Heart right ventricle (tissue), 16 donors: ENCODE measurements at places on chromosomes 7 and 10. TPM values are rescaled to one million over a fixed set of nuclear protein-coding genes. Genes with fewer than 3 reads are reported as not detected.

- no peak for DNase-seq
Measured at GRCh38 chr7:120684463-120684862, 173.5 kb downstream of the TSPAN12 start.

- DNase-seq, result no peak
Measured at GRCh38 chr10:132526676-132527075, 10.9 kb upstream of the INPP5A start.

GRCh38 chr7:42993038-42993437, 60.9 kb downstream of the MRPL32 start:
- DNase-seq, result no peak

- no peak for DNase-seq
Measured at GRCh38 chr10:535952-536351, 153.5 kb downstream of the DIP2C start.

GRCh38 chr10:11387044-11387443, 224.4 kb downstream of the USP6NL start:
- DNase-seq, result no peak

GRCh38 chr10:90530521-90530920, 327.3 kb downstream of the HTR7 start:
- no peak for DNase-seq

- DNase-seq, result peak; percentile 80
Measured at GRCh38 chr7:95916573-95917297, 144.4 kb downstream of the DYNC1I1 start.

DNA sequence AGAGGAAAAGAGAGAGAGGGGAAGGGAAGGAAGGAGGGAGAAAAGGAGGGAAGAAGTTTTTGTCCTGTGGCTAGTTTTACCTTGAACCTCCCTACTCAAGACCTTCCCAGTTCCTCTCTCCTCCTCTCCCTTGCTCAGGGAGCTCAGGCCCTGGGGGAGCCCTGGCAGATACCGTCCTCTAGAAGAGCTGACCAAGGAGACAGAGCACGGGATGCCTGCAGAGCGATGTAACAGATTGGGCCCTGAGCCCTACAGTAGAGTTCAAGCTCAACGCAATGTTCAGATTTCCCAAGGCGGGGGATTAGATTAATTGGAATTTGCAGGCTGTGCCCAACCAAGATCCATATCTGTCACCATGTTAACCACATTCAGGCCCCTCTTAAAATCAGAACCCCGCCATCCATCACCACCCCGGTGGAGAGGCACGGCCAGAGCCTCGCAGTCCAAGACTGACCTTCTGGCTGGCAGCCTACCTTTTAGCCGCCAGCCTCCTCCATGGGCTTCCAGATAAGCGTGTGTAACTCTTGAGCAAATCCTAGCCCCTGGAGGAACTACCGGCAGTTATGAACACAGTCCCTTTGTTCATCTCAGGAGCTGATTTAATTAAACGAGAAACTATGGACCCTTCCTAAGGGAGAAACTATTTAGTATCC, 70.6 kb downstream of the KCNMA1 start:
- DNase-seq, result no peak

DNA sequence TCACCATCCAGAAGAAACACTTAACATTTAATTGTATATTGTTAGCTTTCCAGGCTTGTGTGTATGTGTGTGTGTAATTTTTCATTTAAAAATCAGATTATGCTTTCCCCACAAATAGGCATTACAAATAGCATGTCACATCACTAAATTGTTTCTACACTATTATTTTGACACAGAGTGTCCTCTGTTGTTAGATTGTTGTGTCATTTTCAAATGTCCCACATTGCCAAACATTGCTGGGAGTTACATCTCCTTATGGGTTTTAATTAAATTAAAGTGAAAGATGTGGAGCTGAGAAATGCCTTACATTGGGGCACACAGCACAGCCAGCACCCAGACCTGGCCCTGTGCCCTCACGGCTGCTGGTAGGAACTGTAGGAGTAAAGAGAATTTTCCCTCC, 295.6 kb downstream of the ZEB1 start:
- DNase-seq, result no peak

DNA sequence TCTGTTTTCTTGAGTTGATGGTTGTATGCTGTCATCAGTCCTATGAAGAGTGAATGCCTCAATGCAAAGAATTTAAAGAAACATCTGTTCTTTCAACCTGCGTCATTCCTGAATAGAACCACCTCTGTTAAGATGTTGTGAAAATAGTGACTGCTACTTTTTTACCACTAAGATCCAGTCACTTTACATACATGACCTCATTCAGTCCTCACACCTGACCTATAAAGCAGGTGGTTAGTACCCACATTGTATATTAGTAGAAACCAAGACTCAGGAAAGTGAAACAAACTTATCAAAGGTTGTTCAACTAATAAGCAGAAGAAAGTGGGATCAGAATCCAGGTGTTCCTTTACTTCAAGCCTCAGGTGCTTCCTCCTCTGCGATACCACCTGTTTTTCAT, 64.8 kb downstream of the ITGB8 start:
- no peak for DNase-seq

DNA sequence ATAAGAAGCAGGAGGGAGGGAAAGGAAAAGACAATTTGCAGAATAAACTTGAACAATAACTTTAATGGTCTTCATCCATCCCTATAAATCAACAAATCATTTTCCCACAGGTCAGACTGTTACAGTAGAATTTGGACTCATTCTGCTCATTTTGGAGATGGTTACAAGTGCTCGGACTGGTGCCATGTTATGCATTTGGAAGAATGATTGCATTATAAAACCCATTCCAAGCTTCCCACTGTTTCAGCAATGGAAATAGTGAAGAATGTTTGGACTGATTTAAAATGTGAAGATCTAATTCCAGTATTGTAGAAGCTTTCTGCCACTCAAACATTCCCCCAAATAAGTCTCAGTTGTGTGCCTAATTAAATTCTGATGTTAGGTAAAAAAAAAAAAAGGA, 99.7 kb upstream of the ZEB1 start:
- DNase-seq, result no peak

GRCh38 chr7:106756884-106757283, 95.9 kb upstream of the CCDC71L start:
- no peak for DNase-seq

GRCh38 chr10:132546567-132547420, 9.2 kb downstream of the INPP5A start:
- no peak for DNase-seq

DNA sequence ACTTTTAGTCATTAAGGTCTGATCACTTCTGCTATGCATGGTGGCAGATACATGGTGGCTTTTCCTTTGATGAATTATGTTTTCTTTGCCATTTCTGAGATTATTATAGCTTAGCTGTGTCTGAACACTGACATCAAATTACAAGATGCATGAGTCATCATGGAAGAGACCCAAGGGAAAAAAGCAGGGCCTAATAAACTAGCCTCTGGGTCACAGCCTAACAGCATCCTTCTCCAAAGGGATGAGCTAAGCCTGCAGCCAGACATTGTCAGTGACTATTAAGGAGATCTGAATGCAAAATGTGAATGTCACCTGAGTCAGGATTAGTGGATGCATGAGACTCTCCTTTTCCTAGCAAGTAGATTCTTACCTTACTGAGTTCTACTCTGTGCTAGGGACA, 19.1 kb upstream of the OGDHL start:
- DNase-seq, result no peak

DNA sequence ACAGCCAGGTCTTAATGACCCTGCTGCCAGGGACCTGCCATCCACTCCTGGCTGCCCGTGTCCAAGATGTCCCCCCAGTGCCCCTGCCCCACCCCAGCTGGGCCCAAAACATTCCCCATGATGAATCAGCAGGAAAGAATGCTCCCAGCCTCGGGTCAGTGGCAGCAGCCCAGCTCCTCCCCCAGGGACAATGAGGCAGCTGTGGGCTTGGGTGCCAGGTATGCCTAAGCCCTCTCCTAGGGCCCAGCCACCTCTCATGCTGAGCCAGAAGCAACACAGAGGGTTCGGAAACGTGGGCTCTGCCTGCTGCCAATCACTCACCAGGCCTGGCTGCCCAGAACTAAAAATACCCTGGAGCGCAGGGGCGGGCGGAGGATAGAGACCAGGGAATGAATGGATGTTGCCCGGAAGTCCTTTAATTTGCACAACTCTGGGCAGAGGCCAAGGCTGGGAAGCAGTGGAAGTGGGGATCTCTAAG, 1.5 kb upstream of the LOXL4 start:
- DNase-seq, result peak; percentile 86

DNA sequence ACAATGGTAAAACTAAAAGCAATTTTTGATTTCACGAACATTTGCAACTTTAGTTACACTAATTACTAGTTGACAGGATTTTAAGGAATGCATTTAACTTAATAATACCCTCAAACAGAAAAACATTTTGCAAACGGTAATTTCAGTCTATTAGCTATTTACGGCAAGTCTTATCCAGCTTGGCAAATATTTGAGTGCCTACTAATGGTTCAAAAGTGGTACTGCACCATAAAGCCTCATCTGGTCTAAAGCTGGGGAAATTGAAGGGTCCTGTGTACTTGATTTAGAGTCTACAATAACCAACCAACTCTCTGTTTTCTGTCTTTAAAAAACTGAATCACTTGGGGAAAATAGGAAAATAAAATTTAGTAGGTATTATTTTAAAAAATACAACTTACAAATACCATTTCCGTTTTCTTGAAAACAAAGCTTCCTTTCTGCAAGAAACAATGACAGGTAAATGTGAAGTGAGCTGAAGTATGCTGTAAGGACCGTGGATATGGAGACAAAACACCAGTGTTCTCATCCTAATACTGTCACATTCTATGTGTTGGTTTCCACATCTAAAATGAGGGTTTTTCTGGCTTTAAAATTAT, 142.3 kb downstream of the VPS50 start:
- no peak for DNase-seq

DNA sequence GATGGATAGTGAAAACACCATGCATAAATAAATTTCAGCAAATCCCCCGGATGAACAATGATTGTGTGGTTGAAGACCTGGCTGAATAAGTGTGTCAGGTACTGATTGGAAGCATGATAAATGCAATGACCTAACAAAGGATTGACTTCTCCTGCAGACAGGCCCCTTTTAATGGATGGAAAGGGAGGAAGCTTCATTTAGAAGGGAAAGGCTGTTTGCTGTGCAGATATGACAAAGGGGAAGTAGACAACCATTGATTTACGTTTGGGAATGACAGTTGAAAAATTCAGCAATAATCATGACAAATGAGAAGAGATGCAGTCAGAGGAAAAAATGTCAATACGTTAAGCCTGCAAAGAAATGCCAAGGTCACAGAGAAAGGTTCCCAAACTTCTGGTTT, 503.8 kb downstream of the LRMDA start:
- no peak for DNase-seq

- DNase-seq, result no peak
Measured at GRCh38 chr10:59945590-59945989, 39.2 kb upstream of the CCDC6 start.

DNA sequence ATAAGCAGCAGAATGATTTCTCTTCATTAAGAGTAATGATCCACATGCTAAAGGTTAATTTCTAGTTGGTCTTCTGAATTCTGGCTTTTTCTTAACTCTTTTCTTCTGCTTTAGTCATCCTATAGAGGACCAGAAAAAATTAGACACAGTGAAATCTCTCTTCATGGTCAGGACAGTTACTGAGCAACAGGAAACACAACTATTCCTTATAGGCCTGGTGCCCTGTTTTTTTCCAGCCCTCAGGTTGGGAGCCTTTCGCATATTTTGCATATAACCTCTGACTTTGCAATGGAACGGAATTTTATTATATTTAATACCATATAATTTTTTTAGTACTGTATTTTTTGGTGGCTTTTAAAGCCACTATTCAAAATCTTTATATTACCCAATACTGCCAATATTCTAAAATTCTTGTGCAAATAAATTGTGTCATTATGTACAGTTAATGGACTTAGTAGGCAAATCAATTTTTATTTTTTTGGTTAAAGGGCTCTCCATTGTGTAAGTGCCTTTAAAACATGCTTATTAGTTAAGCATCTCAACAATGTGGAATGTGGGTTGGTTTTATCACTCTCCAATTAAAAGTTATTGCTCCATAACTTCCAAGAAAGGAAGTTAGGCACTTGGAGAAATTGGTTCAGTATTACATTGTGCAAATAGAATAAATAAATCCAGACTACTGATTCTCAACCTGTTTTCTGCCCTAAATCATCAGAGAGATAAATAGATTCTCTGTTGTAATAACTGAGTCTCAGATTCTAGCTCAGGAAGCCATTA, 22.5 kb downstream of the ARL4A start:
- no peak for DNase-seq

GRCh38 chr7:128247108-128247507, 6.0 kb downstream of the LEP start:
- no peak for DNase-seq

DNA sequence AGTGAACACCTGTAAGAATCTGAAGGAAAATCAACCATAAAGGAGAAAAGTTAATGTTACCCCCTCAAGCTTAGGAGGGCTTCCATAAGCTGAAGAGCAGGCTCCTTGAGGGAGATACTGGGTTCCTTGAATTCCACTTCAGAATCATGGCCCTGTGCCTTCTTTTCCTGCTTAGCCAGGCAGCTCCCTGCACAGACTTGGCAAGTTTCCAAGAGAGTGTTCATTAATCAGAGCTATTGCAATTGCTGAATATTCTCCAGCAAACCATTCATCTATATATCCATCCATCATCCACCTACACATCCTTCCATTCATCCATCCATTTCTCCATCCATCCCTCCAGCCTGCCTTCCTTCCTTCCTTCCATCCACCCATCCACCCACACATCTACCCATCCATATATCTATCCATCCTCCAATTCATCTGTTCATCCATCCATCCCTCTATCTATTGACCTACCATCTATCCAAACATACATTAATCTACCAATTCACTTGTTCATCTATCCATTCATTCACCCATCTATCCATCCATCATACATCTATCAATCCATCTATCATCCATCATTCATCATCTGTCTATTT, 574.4 kb downstream of the PTPRN2 start:
- DNase-seq, result no peak

DNA sequence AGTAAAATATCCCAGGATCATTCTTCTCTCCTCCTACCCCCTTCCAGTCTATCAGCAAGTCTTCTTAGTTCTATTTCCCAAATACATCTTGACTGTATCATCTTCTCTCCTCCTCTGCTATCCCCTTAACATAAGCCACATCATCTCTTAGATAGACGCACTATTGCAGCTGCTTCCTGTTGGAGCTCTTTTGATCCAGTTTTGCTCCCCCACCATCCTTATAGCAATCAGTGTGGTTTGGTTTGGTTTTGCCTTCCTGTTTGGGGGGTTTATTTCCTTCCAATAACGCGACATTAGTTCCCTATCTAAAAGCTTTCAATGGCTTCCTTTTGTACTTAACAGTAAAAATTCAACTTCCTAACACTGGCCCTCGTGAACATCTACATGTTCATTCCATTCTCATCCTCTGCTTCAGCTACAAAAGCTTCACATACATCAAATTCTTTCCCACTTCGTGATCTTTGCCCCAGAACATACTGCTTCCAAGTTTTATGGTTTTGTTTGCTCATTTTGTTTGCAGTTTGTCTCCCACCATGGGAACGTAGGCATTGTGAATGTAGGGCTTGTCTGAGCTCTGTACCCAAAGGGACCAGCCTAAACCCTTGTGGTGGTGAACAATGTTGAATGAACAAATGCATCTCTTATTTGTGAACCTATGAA, 33.7 kb upstream of the PLXDC2 start:
- DNase-seq, result no peak

Gene ERLIN1
- 6.9 TPM for total RNA-seq

Gene LRRC17
- 2.2 TPM for total RNA-seq

Gene CTBP2
- total RNA-seq, result 25.0 TPM

Gene ASB15
- total RNA-seq, result 39.8 TPM

Gene IGFBP3
- 70.5 TPM for total RNA-seq

Gene PLXDC2
- total RNA-seq, result 16.5 TPM

Gene BTBD16
- total RNA-seq, result not detected

Gene NKX2-3
- total RNA-seq, result not detected

Gene PNLIPRP3
- total RNA-seq, result not detected

Gene ENTPD7
- 2.2 TPM for total RNA-seq
